ENCODE measurements at places on chromosomes 11 and 22.

DNA sequence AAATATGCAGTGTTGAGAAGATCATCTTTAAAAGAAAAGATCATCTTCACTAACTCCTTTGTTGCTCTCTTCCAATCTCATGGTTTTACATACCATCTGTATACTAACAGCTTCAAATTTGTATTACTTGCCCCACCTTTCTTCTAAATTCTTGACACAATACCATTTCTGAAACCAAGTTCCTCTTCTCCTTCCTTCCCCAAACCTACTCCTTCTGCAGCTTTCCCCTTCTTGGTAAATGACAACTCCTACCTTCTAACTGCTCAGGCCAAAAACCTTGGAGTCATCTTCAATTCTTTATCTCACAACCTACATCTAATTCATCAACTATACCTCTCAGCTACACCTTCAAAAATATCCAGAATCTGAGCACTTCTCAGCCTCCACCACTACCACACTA, 9.3 kb downstream of the PRCP start:
- no peak for DNase-seq

DNA sequence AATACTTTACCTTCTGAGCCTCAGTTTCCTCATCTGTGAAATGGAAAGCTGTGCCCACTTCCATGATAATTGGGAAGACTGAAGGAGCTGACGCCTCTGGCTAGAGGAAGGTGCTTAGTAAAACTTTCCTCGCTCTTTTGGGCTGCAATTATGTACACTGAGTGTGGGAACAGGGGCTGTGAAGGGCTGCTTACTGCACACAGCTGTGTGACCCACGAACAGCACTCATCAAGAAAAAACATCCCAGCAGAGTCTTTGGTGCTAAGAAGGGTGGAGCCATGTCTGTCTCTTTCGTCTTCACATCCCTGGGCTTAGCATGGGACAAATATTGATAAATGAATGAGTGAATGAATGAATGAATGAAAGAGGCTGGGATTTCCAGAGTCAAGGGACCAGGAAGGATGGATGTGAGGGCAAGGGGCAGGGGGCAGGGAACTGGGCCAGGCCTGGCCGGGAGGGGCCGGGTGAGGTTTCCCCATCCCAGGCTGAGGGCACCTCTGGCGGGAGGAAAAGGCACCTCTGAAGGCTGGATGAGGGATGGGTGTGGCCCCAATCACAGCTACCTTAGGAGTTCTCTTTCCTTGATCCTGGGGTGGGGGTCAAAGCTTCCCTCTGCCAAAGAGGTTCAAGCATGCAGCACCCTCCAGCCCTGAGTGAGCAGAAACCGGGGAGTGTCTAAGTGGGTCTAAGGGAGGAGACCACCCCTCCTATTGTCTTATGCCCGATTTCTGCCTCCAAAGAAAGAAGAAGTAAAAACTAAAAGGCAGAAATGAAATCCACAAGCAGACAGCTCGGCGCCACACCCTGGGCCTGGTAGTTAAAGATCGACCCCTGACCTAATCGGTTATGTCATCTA, 9.2 kb upstream of the CD5 start:
- no peak for DNase-seq

DNA sequence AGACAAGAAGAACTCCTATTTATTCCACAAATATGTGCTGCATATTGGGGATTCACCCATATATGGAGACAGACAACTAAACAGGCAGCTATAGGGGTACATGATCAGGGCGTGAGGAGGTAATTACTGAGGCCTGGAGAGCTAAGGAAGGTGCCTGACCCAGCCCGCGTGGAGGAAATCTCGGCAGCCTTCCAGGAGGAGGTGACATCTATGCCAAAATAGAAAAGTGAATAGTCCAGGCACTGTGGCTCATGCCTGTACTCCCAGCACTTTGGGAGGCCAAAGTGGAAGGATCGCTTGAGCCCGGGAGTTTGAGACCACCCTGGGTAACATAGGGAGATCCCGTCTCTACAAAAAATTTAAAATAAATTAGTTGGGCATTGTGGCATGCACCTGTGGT, 13.6 kb downstream of the NIPSNAP1 start:
- no peak for DNase-seq

DNA sequence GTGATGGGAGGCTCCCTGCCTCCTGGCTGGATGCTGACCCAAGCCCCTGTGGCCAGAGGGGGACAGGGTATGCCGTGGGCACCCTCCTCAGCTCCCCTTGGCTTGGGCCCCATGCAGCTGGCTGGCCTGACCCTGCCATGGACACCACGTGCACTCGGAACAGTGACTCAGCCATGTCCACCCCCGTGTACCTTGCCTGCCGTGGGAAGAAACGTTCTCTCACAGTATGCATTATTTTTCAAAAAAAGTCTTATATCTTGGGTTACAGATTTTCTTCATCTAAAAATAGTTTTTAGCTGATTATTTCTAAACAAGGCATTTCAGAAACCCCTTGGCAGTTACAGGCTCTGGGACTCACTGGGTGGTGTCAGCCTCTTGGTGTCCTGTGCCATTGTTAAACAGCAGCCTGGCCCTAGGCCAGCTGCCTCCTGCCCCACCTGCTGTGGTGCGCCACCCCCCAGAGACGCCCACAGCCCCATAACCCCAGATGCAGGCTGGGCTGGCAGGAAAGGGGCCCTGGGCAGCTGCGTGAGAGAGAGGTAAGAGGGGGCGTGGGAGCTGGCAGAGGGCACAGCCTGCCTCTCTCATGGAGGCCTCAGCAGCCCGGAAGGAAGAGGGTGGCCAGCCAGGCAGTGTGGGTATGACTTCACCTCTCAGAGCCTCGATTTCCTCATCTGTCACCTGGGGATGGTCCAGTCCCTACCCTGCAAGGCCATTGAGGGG, 99.8 kb downstream of the MORC2 start:
- DNase-seq: no peak

DNA sequence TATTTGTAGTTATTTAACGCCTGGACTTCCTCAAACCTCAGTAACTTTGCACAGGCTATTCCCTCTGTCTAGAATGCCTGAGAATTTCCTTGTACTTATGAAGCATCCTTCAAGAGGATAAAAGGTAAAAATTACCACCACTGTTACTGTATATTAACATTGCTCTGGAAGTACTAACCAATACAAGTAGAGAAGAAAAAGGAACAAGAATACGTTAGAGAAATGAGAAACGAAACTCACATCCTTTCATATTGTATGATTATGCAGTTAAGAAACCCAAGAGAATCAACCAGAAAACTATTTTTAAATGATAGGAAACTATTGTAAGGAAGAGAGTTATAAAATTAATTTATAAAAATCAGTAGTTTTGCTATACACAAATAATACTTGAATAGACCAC, 48.2 kb upstream of the OR5P2 start:
- DNase-seq: no peak

DNA sequence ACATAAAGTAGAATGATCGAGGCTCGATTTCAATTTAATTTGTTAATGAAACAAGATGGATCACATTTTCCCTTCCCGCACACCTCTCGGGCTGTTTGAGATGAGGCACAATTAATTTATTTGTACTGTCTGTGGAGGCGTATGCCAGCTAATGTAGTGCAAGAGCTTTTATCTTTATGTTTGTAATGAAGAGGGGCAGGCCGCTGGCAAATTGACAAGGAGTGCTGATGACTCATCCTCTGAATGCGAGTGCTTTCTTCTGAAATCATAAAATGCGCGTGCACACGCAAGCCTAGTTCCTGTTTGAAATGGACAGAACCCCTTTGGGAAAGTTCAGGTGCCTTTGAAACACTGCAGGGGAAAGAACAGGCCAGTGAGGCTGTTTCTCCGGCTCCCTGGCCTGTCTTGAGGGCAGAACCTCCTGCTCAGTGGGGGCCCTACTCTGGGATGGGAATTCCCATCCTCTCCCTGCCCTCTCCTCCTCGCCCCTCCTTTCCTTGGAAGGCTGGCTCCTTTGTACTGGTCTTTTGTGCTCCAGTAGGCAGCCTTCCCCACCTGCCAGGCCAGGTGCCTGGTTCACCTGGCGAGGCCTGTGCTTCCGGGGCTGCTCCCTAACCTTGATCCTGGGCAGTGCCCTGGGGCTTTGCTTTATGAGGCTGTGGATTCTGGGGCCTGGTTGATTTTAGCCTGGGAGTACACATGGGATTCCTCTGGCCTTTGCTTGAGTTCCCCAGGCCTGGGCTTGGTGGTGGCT, 50.3 kb downstream of the TEAD1 start:
- DNase-seq: no peak

GRCh38 chr22:25695146-25695545, 46.8 kb upstream of the MYO18B start:
- no peak for DNase-seq

- DNase-seq: no peak
Measured at GRCh38 chr11:96055706-96056387, 131.9 kb upstream of the MTMR2 start.

- no peak for DNase-seq
Measured at GRCh38 chr22:45969414-45969799, 7.6 kb downstream of the WNT7B start.

Data from effector memory CD8-positive, alpha-beta T cell (primary cell).